ENCODE measurements at places on chromosomes 5 and 9.

DNA sequence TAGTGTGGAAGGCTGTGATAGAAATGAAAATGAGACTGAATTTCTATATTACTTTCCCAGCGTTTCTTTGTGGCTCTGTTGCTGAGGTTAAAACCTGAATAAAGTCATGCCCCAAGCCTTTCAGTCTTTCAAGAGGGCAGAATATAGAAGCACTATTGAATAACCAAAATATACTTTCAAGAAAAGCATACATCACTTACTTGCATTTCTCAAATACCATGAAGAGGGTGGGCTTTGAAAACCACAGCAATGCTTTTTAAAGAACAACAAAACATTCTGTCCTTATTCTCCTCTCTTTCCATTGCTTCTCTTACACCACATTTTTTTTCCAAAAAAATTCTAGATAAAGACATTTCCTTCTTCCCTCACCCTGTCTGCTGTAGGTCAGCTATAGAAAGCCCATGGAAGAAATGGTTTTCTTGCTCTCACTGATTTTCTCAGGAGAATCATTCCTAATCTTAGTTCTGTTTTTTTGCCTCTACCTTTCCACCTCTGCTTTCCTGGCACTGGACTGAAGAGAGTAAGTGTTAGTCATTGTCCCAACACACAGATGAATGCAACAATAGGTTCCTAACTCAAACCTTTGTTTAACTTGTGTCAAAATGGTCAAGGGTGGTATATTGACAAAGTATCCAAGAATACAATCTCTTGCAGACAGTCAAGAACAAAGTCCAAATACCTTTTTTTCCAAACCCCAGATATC is 51.6 kb downstream of the NUDT12 start:
- no peak for DNase-seq

- no peak for DNase-seq
These were observed 26.2 kb downstream of the CEMIP2 start for GRCh38 chr9:71741926-71742648.

- DNase-seq = no peak
These were observed 34.5 kb upstream of the LIFR start for GRCh38 chr5:38590838-38591522.

DNA sequence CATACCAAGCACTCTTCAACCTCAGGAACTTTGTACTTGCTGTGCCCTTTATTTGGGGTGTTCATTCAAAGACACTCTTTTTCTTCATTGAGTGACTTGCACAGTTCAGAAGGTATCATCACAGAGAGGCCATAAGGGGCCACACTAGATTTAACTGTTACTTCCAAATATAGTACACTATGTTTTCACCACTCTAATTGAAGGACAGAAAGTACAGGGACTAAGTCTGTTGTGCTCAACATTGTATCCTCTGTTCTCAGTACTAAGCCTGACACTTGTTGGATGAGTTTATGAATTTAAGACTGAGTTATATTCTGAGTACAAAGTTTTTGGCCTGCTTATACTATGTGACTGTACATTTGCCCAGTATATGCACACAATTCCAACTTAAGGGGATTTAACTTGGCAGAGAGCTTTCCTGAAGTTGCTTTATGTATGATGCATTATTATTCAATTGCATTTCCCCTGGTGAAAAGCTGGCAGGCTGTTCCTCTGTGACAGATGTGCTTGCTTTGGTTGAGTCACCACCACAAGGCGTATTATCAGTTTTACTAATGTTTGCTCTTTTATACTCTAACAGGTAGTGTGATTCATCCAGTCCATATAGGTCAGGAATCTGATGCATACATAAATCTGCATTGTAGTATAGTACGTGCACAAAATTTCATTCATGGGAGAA is 714.8 kb downstream of the TLR4 start:
- no peak for DNase-seq

- no peak for DNase-seq
These were observed 44.8 kb downstream of the VCAN start for GRCh38 chr5:83516377-83516776.

DNA sequence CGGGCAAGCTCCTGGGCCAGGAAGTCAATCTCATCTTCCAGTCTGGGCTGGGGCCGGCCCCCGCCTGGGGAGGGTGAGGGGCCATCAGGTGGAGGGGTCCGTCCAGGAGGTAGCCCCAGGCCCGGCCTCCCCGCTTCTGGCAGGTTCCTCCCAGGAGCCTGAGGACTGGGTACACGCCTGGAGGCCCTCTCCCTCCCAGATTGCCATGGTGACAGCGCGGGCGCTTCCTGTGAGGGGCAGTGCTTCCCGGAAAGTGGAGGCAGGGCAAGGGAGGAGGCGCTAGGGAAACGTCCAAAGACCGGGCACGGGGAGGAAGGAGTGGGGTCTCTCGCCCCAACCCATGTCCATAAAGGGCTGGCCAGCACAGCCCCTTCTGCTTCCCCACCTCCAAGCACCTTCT is 4.9 kb downstream of the NPDC1 start:
- DNase-seq = no peak

DNA sequence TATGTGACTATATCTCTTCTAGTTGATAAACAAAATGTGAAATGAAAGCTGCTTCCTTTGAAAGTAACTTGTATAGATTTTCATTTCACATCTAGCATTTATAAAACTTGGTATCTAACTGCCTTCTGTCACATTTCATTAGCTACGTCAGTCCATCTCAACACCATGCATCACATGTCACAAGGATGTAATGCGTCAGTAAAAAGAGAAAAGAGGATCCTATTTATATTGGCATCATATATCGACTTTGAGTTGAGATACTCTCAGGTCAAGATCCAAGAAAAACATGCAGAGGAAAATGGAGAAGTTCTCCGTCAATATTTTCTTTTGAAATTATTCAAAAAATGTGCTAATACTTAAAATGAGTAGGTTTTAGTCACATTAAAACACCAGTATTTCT is 1211.2 kb downstream of the EFNA5 start:
- no peak for DNase-seq

GRCh38 chr9:79471580-79472543 is 99.9 kb upstream of the TLE4 start:
- DNase-seq = no peak

- DNase-seq = no peak
These were observed 48.5 kb upstream of the NAA35 start for GRCh38 chr9:85892401-85892800.

- no peak for DNase-seq
These were observed 64.4 kb downstream of the FAM114A2 start for GRCh38 chr5:153974131-153974812.

GRCh38 chr9:129886226-129887174 is 51.2 kb downstream of the USP20 start:
- no peak for DNase-seq

GRCh38 chr9:121232251-121232650 is 30.6 kb upstream of the RAB14 start:
- no peak for DNase-seq

- peak; percentile 12 for DNase-seq
These were observed 841.9 kb upstream of the ACO1 start for GRCh38 chr9:31542384-31543055.

- no peak for DNase-seq
These were observed 14.6 kb downstream of the URM1 start for GRCh38 chr9:128385496-128386460.

DNA sequence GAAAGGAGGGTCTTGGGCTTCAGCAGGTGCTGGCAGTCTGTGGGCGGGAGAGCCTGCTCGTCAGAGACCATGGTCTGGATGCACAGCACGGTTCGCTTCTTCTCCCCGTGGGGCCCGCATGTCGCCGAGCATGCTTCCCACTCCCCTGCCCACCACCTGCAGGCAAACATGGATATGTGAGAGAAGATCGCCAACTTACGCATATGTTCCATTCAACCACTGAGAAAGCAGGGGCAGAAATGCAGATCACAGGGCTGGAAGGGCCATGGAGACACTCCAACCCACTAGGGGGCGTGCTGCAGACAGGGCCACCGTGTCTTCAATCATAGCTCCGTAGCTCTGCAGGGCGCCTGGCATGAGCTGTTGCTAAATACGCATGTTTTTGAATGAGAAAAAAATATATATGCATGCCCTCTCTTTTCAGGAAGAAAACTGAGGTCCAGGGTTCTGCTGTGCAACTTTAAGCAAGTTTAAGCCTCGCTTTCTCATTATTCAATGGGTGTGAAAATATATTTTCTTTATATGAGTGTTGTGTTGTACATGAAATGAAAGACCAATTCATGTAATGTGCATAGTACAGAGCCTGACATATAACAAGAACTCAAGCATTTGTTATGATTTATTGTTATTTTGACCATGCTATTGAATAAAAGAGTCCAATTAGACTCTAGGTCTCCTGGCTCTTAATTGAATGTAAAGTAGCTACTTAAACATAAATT is 148.0 kb downstream of the TARS1 start:
- DNase-seq = peak; percentile 31

- DNase-seq = no peak
These were observed 3.2 kb upstream of the MAP3K1 start for GRCh38 chr5:56812110-56812509.

DNA sequence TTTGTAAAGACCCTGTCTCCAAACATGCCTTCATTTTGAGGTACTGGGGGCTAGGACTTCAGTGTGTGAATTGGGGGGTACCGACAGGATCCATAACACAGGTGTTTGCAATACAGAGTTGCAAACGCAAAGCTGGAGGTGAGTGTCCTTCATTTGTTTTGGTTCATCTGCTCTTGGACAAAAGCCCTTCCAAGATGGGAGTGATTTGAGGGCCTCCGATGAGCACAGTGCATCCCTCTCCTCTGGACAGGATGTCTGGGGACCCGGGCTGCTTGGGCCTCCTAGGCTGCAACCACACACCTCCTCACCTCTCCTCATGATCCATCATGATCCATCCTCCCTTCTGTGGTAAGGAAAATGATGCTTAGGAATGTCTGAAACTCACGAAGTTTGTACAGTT is 23.8 kb downstream of the FGD3 start:
- no peak for DNase-seq

DNA sequence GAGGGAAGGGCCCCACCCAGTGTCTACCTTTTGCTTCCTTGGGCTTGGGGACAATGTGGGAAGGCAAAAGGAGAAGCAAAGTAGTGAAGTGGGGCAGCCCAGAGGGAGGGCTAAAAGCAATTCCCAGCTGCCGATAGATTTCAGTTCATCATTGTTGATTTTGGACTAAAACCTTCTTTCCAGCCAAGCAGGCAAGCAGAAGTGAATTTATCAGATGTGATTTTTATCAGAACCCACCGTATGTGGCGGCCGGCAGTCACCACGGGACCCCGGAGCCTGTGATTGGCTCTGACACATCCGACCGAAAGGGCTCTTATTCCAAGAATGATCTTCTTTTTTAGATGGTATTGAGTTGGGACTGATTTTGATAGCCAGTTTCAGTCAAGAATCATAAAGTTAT is 559.9 kb downstream of the PSAT1 start:
- no peak for DNase-seq

- DNase-seq = peak; percentile 53
These were observed 25.8 kb upstream of the HMCN2 start for GRCh38 chr9:130239741-130240241.

GRCh38 chr9:74562611-74563010 is 65.5 kb downstream of the RORB start:
- no peak for DNase-seq

DNA sequence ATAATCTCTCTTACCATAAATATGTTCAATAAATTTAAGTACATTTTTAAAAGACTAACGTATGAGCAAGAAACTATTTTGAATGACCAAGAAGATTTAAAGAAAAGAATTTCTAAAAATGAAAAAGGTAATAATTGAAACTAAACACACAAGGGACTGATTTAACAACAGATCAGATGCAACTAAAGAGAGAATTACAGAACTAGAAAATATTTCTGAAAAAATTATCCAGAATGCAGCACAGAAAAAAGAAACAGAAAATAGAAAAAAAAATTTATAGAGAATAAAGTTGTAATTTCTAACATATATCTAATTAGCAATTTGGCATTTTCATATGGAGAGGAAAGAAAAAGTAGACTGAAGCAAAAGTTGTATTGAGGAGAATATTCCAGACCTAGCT is 269.3 kb downstream of the TLE1 start:
- DNase-seq = no peak

DNA sequence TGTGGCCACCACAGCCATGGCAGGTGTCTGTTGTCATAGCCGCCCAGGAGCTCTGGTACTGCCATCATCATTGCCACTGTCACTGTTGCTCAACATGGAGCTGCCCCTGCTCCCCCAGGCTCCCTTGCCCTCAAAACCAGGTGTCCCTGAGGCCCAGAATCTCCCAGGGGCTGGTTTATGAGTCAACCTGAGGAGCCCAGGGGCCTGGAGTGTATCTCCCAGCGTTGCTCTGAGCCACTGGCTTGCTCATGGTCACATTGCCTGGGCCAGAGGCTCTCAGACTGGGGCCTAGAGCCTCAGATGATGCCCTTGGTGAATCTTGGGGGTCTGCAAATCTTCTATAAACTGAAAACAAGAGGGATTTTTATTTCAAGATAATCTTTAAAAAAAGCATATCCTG is 24.7 kb upstream of the TBC1D2 start:
- no peak for DNase-seq

DNA sequence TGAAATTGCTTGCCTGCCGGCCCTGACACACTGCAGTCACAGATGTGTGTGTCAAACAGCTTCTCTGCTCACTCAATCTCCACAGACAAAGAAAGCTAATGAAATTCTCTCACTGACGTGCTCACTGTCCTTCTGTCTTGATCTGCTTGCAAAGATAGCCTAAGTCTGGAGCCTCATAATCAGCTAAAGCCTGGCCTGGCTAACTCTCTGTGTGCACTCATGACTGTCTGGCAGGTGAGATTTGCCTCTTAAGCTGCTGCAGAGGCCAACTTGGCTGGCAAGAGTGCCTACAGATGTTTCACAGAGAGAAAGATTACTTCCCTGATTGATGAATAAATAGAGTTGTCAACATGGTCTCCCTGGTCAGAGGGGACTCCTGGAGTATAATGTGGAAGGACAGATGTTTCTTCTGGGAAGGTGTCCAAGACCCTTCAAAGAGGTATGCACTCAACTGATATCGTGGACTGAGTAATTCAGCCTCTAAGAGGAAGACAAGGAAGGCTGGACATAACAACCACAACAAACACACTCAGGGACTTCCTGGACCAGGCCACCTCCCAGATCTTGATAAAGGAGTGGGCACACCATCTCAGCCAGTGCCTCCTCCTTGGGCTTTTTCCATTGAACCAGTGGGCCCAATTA is 362.0 kb downstream of the SPOCK1 start:
- DNase-seq = no peak
